ENCODE measurements at places on chromosomes 12 and 14. TPM values are rescaled to one million over a fixed set of nuclear protein-coding genes. Genes with fewer than 3 reads are reported as not detected.

- H3K27me3 ChIP-seq: no peaks in the 10 kb centered on the region
- no peaks in the 10 kb centered on the region for H3K4me1 ChIP-seq
- no peak for DNase-seq
- no peaks in the 10 kb centered on the region for H3K36me3 ChIP-seq
- no peak overlapping the region for H3K27ac ChIP-seq
- no peak overlapping the region for H3K4me3 ChIP-seq
These were observed 13.1 kb downstream of the AKAP6 start for GRCh38 chr14:32341947-32342846.

Gene OR6C2
- not detected for total RNA-seq

- H3K4me3 ChIP-seq: no peak overlapping the region
- peaks cover 27% of the 10 kb centered on the region for H3K27me3 ChIP-seq
These were observed 6.6 kb downstream of the ASPG start for GRCh38 chr14:104091927-104092771.

Gene CDKN1B
- 36.6 TPM for total RNA-seq

DNA sequence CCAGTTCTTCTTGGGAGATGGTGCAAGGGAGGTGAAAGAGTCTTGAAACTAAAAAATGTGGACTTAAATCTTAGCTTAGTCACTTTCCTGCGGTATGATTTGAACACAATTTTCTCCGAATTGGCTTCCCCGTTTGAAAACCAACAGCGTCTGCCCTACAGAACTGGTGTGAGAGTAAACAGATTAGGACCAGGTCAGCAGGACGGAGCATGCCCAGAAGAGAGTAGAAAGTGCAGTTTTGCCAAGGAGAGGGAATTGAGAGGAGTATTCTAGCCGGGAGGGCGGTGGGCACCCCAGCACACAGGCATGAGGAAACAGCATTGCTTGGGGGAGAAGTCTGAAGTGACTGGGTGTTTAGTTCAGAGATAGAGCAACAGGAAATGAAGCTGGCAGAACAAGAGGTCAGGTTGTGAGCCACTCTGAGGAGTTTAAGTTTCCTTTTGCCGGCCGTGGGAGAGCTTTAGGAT is 927.1 kb downstream of the VRK1 start:
- no peaks in the 10 kb centered on the region for H3K4me1 ChIP-seq
- DNase-seq: no peak
- H3K36me3 ChIP-seq: no peaks in the 10 kb centered on the region
- no peaks in the 10 kb centered on the region for H3K27me3 ChIP-seq

DNA sequence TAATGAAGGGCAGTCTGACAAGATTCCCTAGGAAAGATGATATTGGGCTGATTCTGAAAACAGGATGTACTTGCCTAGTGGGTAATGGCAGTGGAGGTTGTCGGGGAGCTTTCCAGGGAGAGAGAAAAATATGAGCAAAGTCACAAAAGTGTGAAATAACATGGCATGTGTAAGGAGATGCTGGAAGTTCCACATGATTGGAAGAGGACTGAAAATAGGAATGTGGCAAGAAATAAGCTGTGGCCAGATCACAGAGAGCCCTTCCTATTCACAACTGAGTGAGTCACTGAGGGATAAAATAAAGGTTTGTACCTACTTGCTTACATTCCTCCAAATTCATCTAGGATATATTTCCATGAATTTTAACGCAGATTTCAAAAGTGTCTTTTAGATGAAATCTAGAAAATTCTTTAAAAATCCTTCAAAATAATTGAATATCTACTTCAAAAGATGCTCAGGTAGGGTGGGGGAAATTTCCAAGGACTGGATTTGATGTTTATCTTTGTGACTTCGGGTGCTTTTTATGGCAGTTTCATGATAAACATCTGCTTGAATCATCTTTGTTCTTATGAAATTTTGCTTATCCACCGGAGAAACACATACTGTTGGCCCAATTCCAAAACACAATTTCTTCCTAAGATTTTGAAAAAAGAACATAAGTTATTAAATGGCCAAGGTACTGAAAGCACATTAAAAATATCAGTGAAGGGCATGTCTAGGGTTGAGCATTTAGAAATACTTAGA is 36.3 kb upstream of the SLC2A13 start:
- H3K4me1 ChIP-seq: no peaks in the 10 kb centered on the region
- H3K36me3 ChIP-seq: no peaks in the 10 kb centered on the region
- no peak overlapping the region for H3K4me3 ChIP-seq
- no peak overlapping the region for H3K27ac ChIP-seq
- no peaks in the 10 kb centered on the region for H3K27me3 ChIP-seq

- H3K4me3 ChIP-seq: peak overlapping the region; percentile 54
- peak overlapping the region; percentile 59 for H3K27ac ChIP-seq
- H3K36me3 ChIP-seq: no peaks in the 10 kb centered on the region
- peaks cover 16% of the 10 kb centered on the region for H3K4me1 ChIP-seq
- H3K27me3 ChIP-seq: peaks cover 23% of the 10 kb centered on the region
These were observed 1.6 kb downstream of the CCDC88C start for GRCh38 chr14:91415794-91416743.

Gene ATF7
- 18.8 TPM for total RNA-seq

GRCh38 chr14:73254247-73255004 is 17.1 kb downstream of the PAPLN start:
- no peak overlapping the region for H3K4me3 ChIP-seq
- H3K4me1 ChIP-seq: no peaks in the 10 kb centered on the region
- H3K36me3 ChIP-seq: no peaks in the 10 kb centered on the region
- H3K27ac ChIP-seq: no peak overlapping the region
- no peaks in the 10 kb centered on the region for H3K27me3 ChIP-seq
- no peak for DNase-seq

- DNase-seq: peak; percentile 20
- H3K4me1 ChIP-seq: peaks cover 2% of the 10 kb centered on the region
- H3K36me3 ChIP-seq: no peaks in the 10 kb centered on the region
- no peak overlapping the region for H3K27ac ChIP-seq
These were observed 123.2 kb upstream of the SEL1L start for GRCh38 chr14:81656811-81657210.

DNA sequence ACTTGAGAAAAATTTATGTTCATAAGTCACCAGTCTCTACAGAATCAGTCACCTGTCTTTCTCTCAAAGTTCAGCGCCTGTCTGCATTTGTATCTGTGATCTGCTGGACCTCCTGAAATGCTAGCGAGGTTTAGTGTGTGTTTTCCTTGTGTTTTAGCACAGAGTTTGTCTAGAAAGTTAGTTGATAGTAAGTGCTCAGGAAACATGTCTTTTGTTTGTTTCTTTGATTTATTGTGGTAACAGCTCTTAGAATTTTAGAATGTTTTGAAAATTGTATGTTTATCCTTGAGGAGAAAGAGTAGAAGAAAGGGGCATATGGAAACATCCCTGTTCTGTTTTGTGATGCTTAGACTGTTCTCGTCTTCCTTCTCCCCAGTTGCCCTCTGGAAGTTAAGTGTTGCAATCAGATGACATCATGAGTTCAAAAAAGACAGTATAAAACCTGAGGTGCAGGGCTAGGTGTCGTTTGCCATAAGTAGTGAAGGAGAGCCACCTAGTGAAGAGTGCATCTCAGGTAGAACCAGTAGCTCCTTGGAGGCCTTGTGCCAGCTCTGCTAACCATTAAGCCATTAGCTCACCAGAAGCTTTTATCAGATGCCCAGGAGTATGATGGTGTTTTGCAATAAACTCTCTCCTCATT is 44.8 kb downstream of the FBXW8 start:
- peaks cover 12% of the 10 kb centered on the region for H3K36me3 ChIP-seq
- H3K27ac ChIP-seq: no peak overlapping the region
- no peaks in the 10 kb centered on the region for H3K27me3 ChIP-seq
- H3K4me1 ChIP-seq: peaks cover 4% of the 10 kb centered on the region
- no peak for DNase-seq

- H3K4me3 ChIP-seq: no peak overlapping the region
- H3K4me1 ChIP-seq: peaks cover 64% of the 10 kb centered on the region
- no peaks in the 10 kb centered on the region for H3K27me3 ChIP-seq
These were observed 44.2 kb upstream of the TSPAN9 start for GRCh38 chr12:3032770-3033538.
